Fibroblast of skin of left biceps (primary cell): ENCODE measurements at places on chromosomes 11 and 22.

DNA sequence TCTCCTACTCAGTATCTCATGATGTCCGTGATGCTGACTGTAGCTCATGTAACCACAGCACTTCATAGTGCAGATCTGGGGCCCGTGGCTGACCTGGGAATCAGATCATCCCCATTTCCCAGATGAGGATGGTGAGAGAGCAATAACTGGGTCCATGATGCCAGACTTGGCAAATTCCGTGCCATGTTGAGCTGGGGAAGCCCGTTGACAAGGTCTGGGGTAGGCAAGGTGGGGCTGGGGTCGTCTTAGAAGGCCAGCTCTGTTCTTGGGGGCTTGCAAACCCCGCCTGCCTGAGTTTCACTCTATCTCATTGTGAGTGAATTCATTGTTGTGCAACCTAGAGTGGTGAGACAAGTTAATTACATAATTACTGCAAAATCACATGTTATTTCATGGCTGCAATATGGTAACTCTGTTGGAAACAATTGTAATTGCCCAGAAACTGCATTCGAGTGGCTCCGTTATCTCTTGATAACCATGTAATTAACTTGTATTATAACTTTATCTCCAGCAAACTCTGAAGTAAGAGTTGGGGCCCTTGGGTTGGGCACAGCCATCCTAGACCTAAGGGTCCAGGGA, 41.7 kb downstream of the LMO1 start:
- DNase-seq, result no peak

DNA sequence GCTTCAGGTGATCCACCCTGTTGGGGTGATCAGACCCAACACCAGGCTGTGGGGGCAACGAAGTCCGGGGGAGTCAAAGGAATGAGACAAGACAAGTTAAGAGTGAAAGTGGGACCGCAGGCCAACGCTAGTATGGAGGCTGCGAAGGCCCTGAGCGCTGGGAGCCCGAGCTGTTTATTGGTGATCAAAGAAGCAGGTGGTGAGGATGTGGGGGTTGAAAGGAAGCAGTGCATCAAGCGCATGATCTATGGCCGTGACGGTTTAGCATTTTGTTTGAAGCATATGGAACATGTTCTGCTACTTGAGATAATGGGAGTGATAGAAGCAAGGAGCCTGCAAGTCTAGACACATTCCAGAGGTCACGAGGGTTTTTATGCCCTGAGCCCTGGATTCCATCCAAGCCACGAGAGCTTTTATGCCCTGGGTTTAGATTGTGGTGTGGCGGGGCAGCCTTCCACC, 49.5 kb downstream of the MCHR1 start:
- DNase-seq, result no peak

DNA sequence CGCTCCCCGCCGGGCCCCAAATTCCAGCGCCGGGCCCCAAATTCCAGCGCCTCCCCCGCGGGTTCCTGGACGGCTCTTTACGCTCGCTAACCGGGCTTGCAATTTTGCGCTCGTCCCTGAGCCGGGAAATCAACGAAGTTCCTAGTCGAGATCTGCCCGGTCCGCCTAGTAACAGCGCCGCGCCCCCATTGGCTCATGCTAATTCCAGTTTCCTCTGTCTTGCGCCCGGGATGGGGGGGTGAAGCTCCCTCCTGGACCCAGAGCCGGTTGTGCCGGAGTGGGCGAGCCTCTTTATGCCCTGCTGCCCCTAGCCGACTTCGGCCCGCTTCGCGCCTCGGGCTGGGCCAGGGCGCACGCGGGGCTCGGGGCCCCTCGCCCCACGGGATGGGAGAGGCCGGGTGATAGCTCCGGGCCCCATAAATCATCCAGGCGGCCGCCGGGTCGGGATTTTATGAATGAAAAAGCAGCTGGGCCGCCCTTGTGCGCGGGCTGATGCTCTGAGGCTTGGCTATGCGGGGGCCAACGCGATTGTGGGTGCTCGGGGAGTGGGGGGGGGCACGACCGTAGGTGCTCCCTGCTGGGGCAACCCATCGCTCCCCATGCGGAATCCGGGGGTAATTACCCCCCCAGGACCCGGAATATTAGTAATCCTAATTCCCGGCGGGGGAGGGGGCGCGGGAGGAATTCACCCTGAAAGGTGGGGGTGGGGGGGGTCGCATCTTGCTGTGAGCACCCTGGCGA, 1.8 kb upstream of the CCND1 start:
- DNase-seq, result peak; percentile 86

DNA sequence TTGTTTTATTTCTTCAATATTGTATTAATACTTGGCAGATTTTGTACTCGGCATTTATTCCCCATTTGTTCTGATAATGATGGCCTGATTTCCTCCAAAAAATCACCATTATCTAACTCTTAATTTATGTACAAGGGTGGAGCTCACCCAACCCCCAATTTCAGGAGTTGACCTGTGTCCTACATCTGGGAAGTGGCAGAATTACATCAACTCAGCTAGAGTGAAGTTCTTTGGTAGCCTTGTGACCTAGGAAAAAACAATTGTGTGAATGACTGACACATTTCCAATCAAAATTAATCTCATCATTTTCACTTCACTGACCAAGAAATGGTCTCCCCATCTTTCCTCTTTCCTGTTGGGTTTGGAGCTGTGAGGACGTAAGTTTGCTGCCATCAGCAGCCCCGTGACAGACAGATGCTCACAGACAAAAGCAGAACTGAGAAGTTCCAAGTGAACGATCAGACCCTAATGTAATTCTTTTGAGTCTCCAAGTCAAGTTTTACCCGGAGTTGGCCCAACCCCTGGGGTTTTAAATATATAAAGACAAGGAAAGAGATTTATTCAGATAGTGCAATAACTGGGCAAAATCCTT, 16.6 kb upstream of the MS4A6E start:
- DNase-seq, result no peak

- DNase-seq, result no peak
Measured at GRCh38 chr11:405323-405953, 9.4 kb downstream of the SIGIRR start.

GRCh38 chr11:69374110-69374945, 80.4 kb downstream of the MYEOV start:
- DNase-seq, result no peak

GRCh38 chr11:101321222-101321621, 191.6 kb upstream of the PGR start:
- DNase-seq, result no peak

GRCh38 chr11:30310623-30311022, 12.3 kb upstream of the ARL14EP start:
- DNase-seq, result no peak

- DNase-seq, result no peak
Measured at GRCh38 chr11:20634044-20634443, 34.6 kb downstream of the SLC6A5 start.

DNA sequence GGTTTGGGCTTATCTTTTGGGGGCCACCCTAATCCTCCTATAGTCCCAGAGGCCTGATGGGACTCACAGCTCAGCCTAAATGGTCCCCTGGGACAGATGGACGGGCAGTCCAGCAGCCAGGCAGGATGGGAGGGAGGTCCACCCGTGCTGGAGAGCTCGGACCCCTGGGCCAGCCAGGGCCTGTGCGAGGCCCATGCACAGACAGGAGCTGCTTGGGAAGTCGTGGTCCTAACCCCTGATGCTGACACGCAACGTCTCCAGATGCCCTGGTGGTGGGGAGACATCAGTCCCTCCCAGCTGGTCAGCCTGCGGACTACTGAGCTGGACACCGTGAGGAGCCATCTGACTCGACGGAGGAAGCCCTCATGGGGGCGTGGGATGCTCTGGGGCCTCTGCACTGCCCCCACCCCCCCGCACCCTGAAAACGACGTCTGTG, 31.2 kb upstream of the MUC5AC start:
- DNase-seq, result no peak

DNA sequence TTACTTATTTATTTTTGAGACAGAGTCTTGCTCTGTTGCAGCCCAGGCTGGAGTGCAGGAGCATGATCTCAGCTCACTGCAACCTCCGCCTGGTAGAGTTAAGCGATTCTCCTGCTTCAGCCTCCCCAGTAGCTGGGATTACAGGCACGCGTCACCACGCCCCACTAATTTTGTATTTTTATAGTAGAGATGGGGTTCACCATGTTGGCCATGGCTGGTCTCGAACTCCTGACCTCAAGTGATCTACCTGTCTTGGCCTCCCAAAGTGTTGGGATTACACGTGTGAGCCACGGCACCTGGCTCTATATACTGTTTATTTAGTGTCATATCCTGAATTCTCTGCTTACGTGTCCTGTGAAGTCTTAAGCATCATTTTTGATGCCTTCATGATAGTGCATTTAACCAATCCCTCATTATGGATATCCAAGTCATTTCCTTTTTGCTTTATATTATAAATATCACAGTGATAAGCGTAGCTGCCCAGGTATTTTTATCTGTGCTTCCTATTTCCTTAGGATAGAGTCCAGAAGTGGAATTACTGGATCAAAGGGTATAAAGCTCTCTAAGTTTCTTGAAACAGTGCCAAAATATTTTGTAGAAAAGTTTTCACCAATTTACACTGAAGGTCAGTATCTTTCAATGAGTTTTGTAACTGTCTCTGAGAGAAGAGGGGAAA, 871 bp upstream of the SIDT2 start:
- no peak for DNase-seq

DNA sequence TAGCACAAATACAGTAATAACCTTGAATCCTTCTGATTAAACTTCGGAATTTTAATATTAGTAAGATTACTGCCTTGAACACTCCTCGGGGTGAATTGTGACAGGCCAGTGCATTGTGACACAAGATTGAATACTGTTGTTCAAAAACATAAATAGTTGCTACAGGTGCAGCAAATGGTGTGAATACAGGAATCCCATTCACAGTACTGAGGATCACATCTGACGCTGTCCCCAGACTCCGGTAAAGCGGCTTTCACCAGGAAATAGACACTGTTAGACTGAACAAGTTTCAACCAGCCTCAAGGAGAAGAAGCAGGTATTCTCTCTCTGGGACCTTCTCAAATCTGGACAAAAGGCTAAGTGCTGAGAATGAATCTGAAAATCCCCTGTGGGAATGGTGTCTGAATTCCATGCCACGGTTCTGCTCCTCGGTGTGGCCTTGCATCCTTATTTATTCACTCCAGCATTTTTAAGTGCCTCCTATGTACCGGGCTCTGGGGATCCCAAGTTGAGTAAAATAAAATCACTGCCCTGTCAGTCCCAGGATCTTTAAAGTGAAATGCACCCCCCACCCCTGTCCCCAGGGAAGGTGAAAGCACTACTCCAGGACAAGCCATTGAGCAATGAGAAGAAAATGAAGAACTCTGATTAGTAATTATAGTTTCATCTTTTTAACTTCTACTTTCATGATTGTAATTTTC, 3.4 kb downstream of the LGR4 start:
- DNase-seq, result no peak

DNA sequence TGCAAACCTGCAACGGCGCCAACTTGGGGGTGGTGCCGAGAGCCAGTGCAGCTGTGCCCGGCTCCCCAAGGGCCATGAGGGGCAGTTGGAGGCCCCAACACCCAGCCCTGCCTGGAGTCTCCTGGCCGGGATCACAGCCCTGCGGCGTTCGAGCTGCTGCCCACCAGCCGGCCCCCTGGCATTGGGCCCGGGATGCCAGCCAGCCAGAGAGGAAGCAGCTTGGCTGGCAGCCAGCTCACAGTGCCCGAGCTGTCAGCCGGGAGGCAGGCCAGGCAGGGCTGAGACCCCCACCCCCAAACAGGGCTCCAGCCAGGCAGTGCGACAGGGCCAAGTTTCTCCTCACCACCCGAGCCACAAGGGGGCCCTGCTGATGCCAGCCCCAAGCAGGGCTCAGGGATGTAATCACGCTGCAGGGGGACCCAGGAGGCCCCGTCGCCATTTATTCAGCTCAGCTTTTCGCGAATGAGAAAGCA, 26.0 kb upstream of the TCF20 start:
- no peak for DNase-seq

DNA sequence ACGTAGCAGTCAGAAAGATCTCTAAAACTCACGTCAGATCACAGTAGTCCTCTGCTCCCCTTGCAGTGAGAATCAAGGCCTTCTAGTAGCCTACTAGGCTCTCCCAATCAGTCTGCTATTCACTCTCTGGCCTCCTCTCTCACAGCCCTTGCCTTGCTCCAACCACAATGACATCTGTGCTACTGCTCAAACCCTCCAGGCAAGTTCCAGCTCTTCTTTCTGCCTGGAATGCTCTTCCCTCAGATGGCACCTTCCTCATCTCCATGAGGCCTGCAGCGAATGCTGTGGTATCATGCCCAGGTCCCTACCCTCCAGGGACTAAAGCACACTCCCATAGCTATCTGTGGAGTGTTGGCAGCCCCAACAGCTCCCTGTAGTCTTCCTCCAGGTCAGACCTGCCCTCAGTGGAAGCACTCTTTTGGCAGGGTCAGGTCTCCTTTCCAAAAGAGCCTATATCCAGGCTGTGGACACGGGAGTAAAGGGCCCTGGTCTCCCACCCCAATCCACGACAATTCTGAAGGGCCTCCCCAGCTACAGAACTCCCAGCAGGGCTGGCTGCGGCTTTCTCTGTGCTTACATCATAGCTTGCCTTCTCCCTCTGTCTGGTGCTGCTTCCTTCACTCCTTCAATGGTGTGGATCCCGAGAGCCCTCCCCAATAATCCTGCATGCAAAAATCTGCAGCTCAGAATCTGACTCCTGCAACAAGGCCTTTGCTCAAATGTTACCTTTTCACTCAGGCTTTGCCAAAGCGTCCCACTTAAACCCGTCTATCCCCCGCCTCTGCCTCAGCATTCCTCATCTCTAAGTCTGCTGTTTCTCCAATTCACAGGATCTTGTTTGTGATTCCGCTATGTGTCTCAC, 8.9 kb downstream of the HIRA start:
- DNase-seq, result no peak

DNA sequence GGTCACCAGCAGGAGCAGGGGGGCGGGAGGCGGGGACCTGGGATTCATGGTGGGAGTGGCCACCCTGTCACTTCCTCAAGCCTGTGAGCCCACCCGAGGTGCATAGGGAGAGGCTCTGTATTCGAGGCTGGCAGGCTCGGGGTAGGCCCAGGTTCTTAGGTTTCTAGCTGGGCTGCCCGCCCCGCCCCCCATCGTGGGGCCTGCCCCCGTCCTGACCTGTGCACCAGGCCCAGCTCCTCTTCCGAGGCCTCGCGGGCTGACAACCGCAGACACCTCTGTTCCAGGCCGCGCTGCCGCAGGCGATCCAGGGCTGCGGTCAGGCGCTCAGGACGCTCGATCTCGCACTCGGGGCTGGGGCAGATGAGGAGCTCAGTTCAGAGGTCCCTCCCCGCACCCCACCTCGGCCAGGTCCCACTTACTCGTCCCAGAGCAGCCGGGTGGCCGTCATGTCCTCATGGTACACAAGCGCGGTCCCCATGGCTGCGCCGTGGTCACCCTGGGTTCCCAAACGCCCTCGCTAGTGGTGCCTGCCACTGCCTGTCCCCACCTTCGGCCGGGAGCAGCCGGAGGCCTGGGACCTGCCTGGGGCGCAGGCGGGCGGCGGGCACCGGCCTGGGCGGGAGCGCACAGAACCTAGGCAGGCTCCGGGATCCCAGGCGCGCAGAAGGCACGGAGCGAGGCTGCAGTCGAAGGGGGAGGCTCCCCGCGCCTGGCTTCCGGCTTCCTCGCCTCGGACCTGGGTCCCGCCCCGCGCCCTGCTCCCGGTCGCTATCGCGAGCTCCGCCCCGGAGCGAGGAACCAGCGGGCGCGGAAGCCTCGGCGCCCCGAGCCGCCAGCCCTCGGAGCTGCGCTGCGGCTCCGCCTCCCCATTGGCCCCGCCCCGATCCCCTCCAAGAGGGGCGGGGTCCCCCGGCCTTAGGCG, at the start of gene HDAC10:
TSS of gene HDAC10 (minus strand) at position 711 of the 922 bp plus-strand sequence. CDS start at position 478, 233 bp downstream.
- DNase-seq, result no peak
